ENCODE measurements at places on chromosomes 3 and 15. TPM values are rescaled to one million over a fixed set of nuclear protein-coding genes. Genes with fewer than 3 reads are reported as not detected.

- H3K4me1 ChIP-seq, result no peaks in the 10 kb centered on the region
- no peak overlapping the region for H3K4me3 ChIP-seq
- DNase-seq, result no peak
- no peak overlapping the region for H3K27ac ChIP-seq
- H3K27me3 ChIP-seq, result no peaks in the 10 kb centered on the region
Observed at GRCh38 chr3:182243625-182244024, 531.9 kb downstream of the SOX2 start.

- no peak overlapping the region for H3K27ac ChIP-seq
- no peaks in the 10 kb centered on the region for H3K27me3 ChIP-seq
- H3K4me3 ChIP-seq, result no peak overlapping the region
- H3K36me3 ChIP-seq, result no peaks in the 10 kb centered on the region
- DNase-seq, result no peak
- H3K4me1 ChIP-seq, result no peaks in the 10 kb centered on the region
Observed at GRCh38 chr3:127715532-127715931, 42.8 kb downstream of the ABTB1 start.

DNA sequence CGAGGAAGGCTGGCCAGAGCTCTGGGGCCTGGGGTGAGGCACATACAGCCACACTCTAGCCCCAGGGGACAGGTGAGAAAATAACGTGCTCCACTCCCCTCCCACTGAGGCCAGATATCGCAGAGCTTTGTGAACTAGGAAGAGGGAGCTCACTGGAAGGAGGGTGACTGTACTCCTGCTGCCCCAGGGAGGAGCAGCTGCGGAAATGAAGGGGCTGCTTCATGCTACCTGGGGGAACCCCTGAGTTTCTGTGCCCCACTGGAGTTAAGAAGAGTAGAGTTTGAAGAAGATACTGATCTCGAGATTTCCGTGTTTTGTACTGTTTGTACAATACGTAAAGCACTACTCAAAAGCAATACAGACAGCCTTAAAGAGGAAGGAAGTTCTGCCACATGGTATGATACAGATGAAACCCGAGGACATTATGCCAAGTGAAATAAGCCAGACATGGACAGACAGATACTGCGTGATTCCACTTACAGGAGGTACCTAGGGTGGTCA is 44.6 kb downstream of the CMTM6 start:
- DNase-seq, result peak; percentile 42
- H3K4me3 ChIP-seq, result peak overlapping the region; percentile 38
- H3K36me3 ChIP-seq, result no peaks in the 10 kb centered on the region
- H3K27ac ChIP-seq, result peak overlapping the region; percentile 57
- H3K27me3 ChIP-seq, result no peaks in the 10 kb centered on the region
- peaks cover 88% of the 10 kb centered on the region for H3K4me1 ChIP-seq

GRCh38 chr3:5220667-5221431 is 33.3 kb downstream of the EDEM1 start:
- no peak for DNase-seq
- H3K27ac ChIP-seq, result no peak overlapping the region
- no peaks in the 10 kb centered on the region for H3K4me1 ChIP-seq
- peaks cover 19% of the 10 kb centered on the region for H3K36me3 ChIP-seq
- H3K27me3 ChIP-seq, result no peaks in the 10 kb centered on the region
- no peak overlapping the region for H3K4me3 ChIP-seq

CHRFAM7A gene
- total RNA-seq, result not detected

- no peak overlapping the region for H3K4me3 ChIP-seq
- no peaks in the 10 kb centered on the region for H3K27me3 ChIP-seq
- H3K36me3 ChIP-seq, result no peaks in the 10 kb centered on the region
Observed at GRCh38 chr3:6733699-6734394, 127.1 kb upstream of the GRM7 start.

GRCh38 chr3:160566499-160566898 is 1.1 kb upstream of the KPNA4 start:
- no peak for DNase-seq
- peak overlapping the region; percentile 35 for H3K27ac ChIP-seq
- peaks cover 43% of the 10 kb centered on the region for H3K4me1 ChIP-seq

DNA sequence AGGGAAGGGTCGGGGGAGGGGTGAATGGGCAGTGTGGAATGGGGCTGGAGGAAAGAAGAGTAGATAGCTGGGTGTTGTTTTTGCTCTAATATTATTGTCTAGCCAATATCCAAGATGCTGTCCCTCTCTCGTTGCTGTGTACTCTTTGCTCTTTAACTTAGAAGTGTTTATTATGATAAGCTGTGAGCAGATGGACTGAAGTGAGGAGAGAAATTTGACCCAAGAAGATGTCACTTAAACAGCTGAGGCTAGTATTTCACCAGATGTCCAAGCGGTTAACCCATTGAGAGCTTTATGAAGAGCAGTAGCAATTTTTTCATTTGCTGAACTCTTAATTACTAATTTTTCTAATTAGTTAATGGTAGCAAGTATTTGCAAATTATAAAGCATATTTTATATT is 212.2 kb upstream of the TP63 start:
- no peaks in the 10 kb centered on the region for H3K36me3 ChIP-seq
- H3K27ac ChIP-seq, result no peak overlapping the region
- no peaks in the 10 kb centered on the region for H3K27me3 ChIP-seq
- DNase-seq, result no peak
- no peaks in the 10 kb centered on the region for H3K4me1 ChIP-seq
- H3K4me3 ChIP-seq, result no peak overlapping the region

MYO5C gene
- total RNA-seq, result 0.18 TPM

DNA sequence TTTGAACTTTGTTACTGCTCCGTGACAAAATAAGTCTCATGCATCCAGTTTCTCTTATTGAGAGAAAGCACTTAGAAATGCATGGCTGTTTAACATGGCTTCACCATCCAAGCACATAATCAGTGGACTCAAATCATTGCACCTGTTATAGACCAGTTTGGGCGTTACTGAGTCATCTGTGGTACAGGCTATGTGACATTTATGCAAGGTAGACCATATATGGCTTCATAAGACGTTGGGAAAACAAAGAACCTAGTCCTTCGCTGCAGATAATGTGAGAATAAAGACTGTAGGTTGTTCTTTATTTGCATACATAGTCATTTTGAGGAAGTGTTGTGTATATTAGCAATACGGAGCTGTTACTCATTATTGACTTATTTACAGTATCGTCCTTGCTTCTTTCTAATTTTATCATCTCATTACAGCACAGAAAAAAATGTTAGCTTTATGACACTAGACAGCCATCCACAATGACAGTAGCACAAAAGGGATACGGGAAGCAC is 374.7 kb downstream of the IL5RA start:
- H3K27me3 ChIP-seq, result no peaks in the 10 kb centered on the region
- H3K4me3 ChIP-seq, result no peak overlapping the region
- no peak for DNase-seq

- H3K4me3 ChIP-seq, result no peak overlapping the region
- no peak overlapping the region for H3K27ac ChIP-seq
- no peaks in the 10 kb centered on the region for H3K36me3 ChIP-seq
- DNase-seq, result no peak
Observed at GRCh38 chr3:81695302-81695701, 66.1 kb downstream of the GBE1 start.

DNA sequence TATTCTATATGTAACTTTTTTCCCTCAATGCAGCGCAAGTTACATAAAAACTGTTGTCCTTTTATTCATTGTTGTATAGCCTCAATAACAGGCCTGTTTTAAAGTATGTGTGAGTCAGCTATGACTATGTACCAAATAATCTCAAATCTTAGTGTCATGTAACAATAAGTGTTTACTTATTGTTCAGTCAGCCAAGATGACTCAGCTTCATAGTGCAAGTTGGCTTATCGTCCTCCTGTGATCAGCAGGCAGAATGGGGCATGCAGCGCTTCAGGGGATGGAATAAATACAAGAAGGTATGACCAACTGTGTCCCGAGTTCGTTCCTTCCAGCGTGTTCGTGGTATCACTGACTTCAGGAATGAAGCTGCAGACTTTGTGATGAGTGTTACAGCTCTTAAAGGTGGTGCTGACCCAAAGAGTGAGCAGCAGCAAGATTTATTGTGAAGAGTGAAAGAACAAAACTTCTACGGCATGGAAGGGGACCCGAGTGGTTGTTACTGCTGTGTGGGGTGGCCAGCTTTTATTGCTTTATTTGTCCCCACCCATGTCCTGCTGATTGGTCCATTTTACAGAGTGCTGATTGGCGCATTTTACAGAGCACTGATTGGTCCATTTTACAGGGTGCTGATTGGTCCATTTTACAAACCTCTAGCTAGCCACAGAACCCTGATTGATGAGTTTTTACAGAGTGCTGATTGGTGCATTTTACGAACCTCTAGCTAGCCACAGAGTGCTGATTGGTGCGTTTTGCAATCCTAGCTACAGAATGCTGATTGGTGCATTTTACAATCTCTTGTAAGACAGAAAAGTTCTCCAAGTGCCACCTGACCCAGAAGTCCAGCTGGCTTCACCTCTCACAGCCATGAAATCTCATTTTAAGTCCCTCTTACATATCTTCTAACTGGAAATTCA is 1016.0 kb downstream of the MCTP2 start:
- no peaks in the 10 kb centered on the region for H3K4me1 ChIP-seq
- no peaks in the 10 kb centered on the region for H3K36me3 ChIP-seq
- H3K4me3 ChIP-seq, result no peak overlapping the region
- H3K27ac ChIP-seq, result no peak overlapping the region

IL17RE gene
- 1.2 TPM for total RNA-seq

CFAP91 gene
- total RNA-seq, result 0.64 TPM

WNT7A gene
- 0.38 TPM for total RNA-seq

IGDCC3 gene
- total RNA-seq, result not detected

EXD1 gene
- not detected for total RNA-seq

- no peaks in the 10 kb centered on the region for H3K4me1 ChIP-seq
- H3K4me3 ChIP-seq, result no peak overlapping the region
- H3K36me3 ChIP-seq, result no peaks in the 10 kb centered on the region
- H3K27me3 ChIP-seq, result no peaks in the 10 kb centered on the region
- no peak overlapping the region for H3K27ac ChIP-seq
Observed at GRCh38 chr3:135033737-135034136, 238.7 kb downstream of the EPHB1 start.

TMEM40 gene
- not detected for total RNA-seq

- DNase-seq, result peak; percentile 24
- H3K4me3 ChIP-seq, result peak overlapping the region; percentile 85
- H3K36me3 ChIP-seq, result no peaks in the 10 kb centered on the region
- H3K27me3 ChIP-seq, result no peaks in the 10 kb centered on the region
Observed at GRCh38 chr3:183698318-183698751, 738 bp downstream of the YEATS2 start.

PGBD4 gene
- total RNA-seq, result 3.2 TPM

DNA sequence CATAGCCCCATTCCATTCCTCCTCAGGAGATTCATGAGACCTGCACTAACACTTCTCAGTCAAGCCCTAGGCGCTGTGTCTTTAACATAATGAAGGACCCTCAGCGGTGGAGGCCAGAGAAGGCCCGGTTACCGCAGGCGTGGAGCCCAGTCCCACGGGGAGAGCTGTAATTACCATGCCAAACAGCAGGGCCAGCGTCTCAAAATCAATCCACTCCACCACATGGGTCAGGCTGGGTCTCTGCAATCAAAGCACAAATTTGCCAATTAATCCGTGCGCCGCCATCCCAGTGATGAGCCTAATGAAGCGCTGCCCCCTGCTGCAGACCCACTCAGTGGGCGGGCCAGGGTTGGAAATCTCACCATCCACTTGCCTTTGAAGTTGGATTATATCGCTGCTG is 109.7 kb downstream of the OCA2 start:
- no peaks in the 10 kb centered on the region for H3K36me3 ChIP-seq
- H3K27me3 ChIP-seq, result no peaks in the 10 kb centered on the region
- H3K4me3 ChIP-seq, result no peak overlapping the region
- H3K4me1 ChIP-seq, result no peaks in the 10 kb centered on the region

SUSD5 gene
- total RNA-seq, result not detected

DNA sequence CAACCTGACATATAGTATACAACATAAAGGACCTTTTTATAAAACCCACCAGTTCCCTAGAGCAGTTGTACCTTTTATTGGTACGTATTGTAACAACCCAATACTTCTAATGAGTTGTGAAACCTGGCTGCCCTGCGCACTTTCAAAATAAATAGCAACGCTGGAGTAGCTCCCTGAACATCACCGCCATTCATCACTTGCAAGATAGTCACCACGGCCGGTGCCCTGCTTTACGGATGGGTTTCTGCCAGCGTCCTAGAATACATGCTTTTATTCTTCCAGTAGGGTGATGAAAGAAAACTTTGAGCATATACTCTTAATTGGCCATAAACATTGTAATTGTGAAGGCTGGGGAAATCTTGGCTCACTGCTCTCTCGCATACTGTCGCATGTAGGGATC is 220.7 kb downstream of the TBL1XR1 start:
- no peak overlapping the region for H3K4me3 ChIP-seq
- no peaks in the 10 kb centered on the region for H3K27me3 ChIP-seq
- H3K4me1 ChIP-seq, result no peaks in the 10 kb centered on the region
- no peak overlapping the region for H3K27ac ChIP-seq

GRCh38 chr3:122353215-122353614 is 28.2 kb downstream of the CSTA start:
- H3K27me3 ChIP-seq, result no peaks in the 10 kb centered on the region
- no peak for DNase-seq
- no peak overlapping the region for H3K4me3 ChIP-seq
- H3K4me1 ChIP-seq, result no peaks in the 10 kb centered on the region

DNA sequence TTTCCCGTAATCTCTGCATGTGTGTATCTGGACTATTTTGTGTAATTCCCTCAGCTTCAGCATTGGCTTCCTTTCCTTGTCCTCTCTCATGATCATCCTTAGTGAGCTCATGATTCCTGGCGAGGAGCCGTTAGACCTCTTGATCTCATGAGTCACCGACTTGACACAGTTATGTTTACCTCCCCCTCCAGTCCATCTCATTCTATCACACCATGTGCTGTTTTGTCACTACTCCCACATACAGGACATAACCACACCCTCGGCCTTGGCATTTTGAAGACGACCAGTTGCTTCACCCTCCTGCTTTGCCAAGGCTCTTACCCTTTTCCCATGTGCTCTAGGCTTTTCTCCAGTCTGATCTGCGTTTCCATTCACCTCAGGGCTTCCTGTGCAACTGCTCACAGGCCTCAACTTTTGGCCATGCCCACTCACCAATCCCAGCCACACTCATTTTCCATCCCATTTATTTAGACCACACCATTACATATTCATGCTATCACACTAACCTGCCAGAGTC is 41.5 kb downstream of the CP start:
- H3K27ac ChIP-seq, result no peak overlapping the region
- no peak for DNase-seq
- H3K4me1 ChIP-seq, result no peaks in the 10 kb centered on the region
- no peaks in the 10 kb centered on the region for H3K27me3 ChIP-seq
- no peak overlapping the region for H3K4me3 ChIP-seq

CLEC3B gene
- total RNA-seq, result not detected

DNA sequence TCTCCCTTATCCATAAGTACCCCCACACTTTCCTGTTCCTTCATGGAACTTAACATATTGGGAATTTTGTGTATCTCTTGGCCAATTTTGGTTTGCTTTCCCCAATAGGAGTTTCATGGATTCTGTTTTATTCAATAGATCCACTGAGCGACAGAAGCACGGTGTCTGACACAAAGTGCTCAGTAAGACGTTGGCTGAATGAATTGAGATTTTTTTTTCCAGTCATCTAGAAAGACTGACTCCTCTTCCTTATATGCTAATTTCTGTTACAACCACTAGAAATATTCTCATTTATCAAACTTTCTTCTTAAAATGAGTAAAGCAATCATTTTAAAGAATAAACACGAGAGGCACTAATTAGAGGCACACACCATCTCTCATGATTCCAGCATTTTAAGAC is 48.1 kb downstream of the UBP1 start:
- H3K27ac ChIP-seq, result no peak overlapping the region
- no peaks in the 10 kb centered on the region for H3K27me3 ChIP-seq
- H3K4me3 ChIP-seq, result no peak overlapping the region
- DNase-seq, result no peak
- no peaks in the 10 kb centered on the region for H3K4me1 ChIP-seq

ZBBX gene
- total RNA-seq, result not detected

MAP2K1 gene
- total RNA-seq, result 72.2 TPM
